ENCODE measurements at places on chromosomes 11 and 22.

GRCh38 chr22:30828187-30829155, 133.8 kb downstream of the OSBP2 start:
- no peak overlapping the region for H3K4me3 ChIP-seq
- DNase-seq: no peak
- no peak overlapping the region for H3K27ac ChIP-seq
- no peaks in the 10 kb centered on the region for H3K36me3 ChIP-seq

GRCh38 chr11:117647872-117648271, 149.1 kb downstream of the DSCAML1 start:
- DNase-seq: no peak
- no peak overlapping the region for H3K4me3 ChIP-seq
- H3K36me3 ChIP-seq: no peaks in the 10 kb centered on the region
- no peak overlapping the region for H3K27ac ChIP-seq
- no peaks in the 10 kb centered on the region for H3K4me1 ChIP-seq

DNA sequence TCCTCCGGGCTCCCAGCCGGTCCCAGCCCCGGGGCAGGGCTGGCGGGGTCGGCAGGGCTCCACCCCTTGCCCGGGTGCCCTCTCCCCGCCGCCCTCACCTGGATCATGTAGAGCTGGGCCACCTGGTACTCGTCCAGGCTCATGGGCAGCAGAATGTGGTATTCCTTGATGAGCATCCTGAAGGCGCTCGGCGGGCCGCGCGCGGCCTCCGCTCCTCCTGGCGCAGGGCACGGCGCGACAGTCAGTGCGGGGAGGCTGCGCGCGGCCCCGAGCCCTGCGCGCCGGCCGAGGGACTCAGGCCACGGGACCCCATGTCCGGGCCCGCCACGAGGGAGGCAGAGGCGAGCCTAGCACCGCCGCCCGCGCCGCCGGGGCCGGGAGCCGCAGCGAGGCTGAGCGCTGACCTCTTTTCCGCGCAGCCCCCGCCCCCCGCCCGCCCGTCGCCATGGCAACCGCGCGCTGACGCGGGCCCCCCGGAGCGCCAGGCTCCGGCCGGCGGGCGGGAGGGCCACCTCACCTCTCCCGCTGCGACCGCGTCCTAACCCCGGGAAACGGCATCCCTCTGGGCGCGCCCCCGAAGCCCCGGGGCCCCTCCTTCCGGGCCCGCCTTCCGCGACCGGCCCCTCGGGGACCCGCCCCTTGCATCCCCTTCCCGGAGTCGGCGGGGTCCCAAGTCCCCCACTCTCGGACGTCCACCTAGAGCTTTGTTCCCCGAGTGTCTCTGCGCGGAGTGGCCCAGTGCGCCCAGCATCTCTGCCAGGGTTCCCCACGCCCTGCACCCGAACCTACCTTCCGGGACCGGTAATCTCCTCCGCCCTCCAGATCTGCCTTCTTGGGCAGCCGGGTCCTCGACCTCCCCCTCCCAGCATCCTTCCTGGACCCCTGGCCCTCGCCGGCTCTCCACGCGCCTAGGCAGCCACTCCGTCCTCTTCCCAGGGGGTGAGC, 886 bp downstream of the PITPNM1 start:
- H3K36me3 ChIP-seq: no peaks in the 10 kb centered on the region
- no peaks in the 10 kb centered on the region for H3K27me3 ChIP-seq
- H3K4me3 ChIP-seq: peak overlapping the region; percentile 35
- peak; percentile 64 for DNase-seq
- peak overlapping the region; percentile 65 for H3K27ac ChIP-seq

DNA sequence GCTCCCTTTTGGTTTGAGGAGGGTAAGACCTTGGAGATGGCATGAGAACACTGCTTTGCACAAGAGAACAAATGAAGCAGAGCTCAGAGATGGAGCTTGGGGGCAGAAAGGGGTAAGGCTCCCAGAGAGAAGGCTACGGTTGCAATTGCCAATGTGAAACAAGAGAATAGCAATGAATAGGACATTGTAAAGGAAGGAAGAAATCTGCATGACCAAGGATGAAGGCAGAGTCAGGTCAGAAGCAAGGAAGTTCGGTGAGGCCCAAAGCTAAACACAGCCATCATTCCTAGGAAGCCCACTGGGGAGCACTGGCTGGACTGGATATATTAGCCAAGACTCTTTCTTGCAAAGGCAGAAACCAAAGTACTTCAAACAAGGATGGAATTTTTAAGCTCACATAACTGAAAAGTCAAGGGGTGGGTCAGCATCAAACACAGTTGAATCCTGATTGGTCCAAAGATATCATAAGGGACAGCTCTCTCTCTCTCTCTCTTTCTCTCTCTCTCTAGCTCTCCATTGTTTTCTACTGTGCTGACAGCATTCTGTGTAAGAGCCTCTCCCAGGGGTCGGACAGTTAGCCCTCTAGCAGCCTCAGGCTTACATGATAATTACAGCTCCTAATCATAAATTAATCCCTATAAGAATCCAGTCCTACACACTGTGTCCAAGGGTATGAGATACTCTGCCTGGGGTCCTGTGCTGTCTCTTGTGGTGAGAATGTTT, 484.3 kb downstream of the SOX6 start:
- H3K4me1 ChIP-seq: no peaks in the 10 kb centered on the region
- no peaks in the 10 kb centered on the region for H3K27me3 ChIP-seq
- H3K4me3 ChIP-seq: no peak overlapping the region

DNA sequence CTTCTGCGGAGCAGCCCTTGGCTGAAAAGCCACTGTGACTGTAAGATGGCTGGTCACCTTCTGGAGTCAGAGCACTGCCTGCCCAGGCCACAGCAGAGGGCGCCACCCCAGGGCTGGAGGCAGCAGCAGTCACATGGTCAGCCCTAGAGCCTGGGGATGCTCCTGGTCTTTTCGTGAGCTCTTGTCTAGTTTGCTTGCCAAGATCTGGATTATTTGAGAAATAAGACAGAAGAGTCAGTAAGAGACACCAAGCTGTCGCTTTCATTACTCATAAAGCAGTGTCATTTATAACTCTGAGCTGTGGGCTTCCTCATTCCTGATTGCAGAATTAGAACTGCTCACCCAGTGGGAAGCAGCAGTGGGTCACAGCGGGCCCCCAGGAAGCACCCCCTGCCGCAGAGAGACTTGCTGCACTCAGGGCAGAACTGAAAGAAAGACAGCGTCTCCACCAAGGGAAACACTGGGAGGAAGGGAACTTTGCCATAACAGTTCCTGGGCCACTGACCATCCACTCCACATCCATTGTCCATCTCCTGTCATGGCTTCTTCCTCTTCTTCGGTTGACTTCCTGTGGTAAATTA, 56.7 kb downstream of the PPP6R2 start:
- H3K4me3 ChIP-seq: no peak overlapping the region
- no peaks in the 10 kb centered on the region for H3K4me1 ChIP-seq
- peak; percentile 69 for DNase-seq
- no peak overlapping the region for H3K27ac ChIP-seq

DNA sequence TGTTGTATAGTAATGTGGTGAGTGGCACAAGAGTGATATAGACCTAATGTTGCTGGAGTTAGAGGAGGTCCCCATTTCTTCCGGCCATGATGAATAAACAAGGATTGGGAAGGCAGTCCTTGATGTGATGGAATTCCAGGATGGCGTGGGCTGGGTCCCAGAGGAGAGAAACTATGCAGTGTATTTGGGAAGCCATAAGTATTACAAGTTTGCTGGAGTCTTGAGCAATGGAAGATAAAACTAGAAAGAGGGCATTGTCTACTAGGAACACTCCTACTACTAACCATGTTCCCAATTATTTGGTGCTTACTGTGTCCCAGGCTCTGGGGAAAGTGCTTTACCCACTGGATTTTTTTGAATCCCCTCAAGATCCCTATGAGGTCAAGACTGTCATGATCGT, 20.0 kb downstream of the LDLRAD3 start:
- H3K4me1 ChIP-seq: no peaks in the 10 kb centered on the region
- no peak overlapping the region for H3K27ac ChIP-seq

DNA sequence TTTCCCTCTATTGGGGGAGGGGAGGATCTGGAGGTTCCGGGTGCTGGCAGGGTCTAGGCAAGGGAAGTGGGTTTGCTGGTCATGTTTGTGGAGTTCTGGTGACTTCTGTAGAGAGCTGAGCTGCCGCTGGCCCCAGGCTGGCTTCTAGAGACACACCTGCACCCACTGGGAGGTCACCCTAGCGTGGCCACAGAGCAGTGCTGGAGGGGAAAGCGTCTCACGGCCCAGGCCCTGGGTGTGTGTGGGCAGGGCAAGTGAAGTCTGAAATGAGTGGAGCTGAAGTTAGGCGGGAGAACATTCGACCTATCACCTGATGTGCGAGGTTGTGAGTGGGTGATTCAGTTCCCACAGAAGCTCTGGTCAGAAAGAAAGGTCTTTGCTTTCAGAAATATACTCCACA, 27.9 kb downstream of the SMIM38 start:
- no peak overlapping the region for H3K4me3 ChIP-seq
- H3K4me1 ChIP-seq: no peaks in the 10 kb centered on the region
- H3K27ac ChIP-seq: no peak overlapping the region
- H3K36me3 ChIP-seq: no peaks in the 10 kb centered on the region
